ENCODE measurements at places on chromosomes 3 and 15.
A peak's percentile ranks its signal among the peaks of the same experiment; 100 is the strongest.

DNA sequence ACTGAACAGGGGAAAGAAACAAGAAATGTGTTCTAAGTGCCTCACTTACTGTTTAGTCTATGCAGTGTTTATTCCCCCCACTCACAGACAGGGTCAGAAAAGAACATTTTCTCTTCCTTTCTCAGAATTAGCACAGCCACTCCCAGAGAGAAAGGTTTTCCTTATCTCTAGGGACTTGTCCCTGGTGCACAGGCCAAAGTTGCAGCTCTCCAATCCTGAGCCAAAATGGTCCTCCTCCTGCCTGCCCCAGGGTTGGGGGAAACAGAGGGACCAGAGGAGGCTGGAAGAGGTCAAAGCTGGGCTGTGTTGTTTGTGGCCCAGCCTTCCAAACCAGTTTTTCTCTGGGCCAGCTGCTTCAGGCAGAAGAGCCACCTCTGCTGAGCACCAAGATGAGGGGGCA, 12.0 kb downstream of the RAB6B start:
- no peak for DNase-seq

DNA sequence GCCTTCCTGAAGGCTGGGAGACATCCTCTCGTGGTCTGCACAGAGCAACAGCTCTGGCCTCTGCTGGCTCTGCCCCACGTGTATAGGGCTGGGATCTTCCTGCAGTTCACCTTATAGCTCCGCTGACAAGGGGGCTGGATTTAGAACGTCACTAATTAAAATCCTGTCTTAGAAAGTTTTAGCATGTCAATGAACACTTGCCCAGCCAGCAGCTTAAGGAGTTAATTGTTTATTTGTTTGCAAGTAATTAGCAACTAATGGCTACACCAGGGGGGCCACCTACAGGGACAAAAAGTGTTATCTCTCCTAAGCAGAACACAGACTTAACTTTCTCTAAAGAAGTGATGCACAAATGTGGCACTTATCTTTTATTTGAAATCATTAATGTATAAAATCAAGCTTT, at the start of gene HESX1:
Gene HESX1, minus strand, starts transcription at position 84 of the 403 bp plus-strand sequence. Its CDS starts 60 bp downstream, at position 24.
- DNase-seq: no peak

DNA sequence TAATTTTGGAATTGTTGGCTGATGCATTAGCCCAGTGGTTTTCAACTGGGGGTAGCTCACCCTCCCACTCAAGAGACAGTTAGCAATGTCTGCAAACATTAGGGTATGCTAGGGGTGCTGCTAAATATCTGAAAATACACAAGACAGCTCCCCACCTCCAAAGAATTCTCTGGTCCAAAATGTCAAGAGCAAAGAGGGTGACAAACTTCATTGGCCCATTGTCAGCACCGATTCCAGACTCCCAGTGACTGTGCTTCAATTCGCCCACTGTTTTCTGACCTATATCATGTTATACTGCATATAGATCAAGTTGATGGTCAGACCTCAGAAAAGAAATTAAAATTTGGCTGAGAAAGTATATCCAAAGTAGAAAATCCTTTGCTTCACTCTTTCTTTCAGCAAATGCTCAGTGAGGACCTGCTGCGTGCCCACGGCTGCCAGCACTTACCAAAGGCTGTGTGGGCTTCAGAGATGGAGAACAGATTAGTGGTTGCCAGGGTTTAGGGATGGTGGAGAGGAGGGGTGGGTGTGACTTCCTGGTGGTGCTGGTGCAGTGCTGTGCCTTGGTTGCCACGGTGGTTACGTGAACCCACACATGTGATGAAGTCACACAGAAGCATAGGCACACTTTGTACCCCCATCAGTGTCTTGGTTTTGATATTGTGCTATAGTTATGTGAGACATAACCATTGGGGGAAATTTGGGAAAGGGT, 204.0 kb downstream of the PLCL2 start:
- DNase-seq: no peak

DNA sequence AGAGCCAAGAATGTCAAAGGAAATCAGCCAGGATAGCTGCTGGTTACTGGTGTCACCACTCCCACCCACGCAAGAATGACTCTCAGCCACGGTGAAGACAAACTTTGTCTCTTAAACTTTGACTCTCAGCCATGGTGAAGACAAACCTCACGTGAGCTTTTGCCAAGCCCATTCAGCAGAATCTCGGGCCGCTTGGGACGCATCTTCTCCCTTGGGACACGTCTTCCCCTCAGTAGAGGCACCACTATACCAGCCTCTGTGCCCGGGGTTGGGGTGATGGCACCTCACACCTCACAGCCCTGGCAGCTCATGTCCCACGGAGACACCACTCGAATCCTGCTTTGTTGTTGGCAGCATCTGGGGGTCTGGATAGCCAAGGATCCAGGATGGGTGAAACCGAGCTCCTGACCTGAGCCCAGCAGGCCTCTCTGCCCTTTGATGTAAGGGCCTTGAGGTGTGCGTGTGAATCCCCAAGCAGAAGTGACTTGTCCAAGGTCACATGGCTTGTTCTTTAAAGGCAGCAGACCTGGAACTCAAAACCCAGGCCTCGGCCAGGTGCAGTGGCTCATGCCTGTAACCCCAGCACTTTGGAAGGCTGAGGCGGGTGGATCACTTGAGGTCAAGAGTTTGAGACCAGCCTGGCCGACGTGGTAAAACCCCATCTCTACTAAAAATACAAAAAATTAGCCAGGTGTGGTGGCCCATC, 21.8 kb downstream of the RBPMS2 start:
- no peak for DNase-seq

GRCh38 chr3:141109751-141110150, 58.6 kb downstream of the SPSB4 start:
- peak; percentile 82 for DNase-seq

DNA sequence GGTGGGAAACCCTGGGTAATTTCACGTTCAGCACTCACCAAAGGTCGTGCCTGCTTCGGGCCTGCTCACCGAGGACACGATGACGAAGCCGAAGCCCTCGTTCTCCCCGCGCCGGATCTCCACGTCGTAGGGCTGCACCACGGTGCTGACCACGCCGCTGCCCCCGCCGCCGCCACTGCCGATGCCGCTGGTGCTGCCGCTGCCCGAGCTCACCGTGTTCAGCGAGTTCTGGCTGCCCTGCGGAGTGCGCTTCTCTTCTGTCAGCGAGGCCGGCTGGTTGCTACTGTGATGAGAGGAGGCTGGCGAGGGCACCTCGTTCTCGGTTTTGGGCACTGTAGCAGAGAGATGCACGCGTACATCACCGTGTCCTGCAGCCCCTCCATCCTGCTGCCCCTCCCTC, 659.5 kb downstream of the MAGI1 start:
- no peak for DNase-seq

DNA sequence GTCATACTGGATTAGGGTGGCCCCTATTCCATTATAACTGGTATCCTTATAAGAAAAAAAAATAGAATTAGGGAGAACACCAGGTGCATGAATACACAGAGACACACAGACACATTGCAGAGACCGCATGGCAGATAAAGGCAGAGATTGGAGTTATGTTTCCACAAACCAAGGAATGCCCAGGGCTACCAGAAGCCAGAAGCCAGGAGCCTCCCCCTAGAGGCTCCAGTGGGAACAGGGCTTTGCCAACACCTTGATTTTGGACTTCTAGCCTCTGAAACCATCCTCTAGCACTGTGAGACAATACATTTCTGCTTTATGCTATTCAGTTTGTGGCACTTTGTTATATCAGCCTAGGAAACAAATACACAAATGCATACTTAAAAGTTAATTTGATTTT, 10.4 kb downstream of the GOLM2 start:
- DNase-seq: no peak

GRCh38 chr3:55751730-55752129, 264.6 kb upstream of the WNT5A start:
- no peak for DNase-seq

GRCh38 chr3:149657926-149658743, at the start of gene WWTR1:
TSS of gene WWTR1 (minus strand) at chr3:149658025. CDS start at chr3:149657306, 719 bp downstream.
- DNase-seq: peak; percentile 55

DNA sequence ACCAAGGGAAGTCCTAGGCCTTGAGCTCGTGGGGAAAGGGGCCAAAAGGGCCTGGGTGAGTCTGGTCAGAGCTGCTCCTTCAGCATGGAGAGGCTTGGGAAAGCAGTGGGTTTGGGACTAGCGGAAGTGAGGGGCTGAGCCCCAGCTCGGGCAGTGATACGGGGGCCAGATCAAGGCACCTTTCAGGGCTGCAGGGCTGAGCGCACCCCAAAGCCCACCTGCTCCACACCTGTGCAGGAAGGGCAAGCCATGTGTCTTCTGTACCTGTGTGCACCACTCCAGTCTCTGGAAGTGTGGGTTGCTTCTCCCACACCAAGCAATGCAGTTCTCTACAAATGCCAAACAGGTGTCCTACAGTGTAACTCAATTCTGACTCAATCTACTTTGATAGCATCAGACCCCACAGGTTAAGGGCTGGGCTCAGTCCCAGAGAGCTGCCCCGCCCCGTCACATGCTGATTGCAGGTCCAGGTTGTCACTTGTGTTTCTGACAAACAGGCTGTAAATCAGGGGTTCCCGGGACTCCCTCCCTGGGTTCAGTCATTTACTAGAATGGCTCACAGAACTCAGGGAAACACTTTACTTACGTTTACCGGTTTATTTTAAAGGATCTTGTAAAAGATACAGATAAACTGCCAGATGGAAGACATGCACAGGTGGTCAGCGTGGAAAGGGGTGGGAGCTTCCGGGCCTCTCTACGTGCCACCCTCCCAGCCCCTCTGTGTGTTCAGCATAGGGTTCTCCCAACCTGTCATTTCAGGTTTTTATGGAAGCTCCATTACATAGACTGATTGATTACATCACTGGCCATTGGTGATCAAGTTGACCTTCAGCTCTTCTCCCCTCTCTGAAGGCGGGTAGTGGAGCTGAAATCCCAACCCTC, 28.8 kb upstream of the KLF13 start:
- DNase-seq: peak; percentile 69

DNA sequence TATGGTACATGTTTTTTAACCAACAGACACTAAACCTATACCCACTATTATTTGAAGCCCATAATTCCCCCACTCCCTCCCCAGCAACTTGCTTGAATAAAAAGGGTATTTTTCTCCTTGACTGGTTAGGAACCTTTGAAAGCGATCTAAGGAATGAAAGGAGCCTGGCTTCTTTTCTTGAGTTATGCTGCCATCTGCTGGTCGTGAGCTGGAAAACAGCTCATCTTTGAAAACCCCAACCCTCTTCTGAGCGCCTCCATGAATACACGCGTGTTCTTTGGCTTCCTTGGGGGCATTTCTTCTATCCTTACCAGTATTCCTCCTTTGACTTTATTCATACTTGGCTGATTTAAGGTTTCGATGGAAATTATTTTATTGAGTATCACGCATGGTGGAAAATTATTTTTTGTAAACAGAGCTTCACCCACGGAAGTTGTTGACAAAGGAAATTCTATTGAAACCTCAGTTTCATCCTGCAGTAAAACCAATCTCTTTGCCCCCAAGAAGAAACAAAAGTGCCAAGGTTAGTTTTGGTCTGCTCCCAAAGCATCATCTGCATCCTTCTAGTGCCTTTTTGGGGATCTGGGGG, 171.6 kb downstream of the SV2B start:
- no peak for DNase-seq

GRCh38 chr3:4208556-4208955, 94.6 kb upstream of the SETMAR start:
- no peak for DNase-seq

DNA sequence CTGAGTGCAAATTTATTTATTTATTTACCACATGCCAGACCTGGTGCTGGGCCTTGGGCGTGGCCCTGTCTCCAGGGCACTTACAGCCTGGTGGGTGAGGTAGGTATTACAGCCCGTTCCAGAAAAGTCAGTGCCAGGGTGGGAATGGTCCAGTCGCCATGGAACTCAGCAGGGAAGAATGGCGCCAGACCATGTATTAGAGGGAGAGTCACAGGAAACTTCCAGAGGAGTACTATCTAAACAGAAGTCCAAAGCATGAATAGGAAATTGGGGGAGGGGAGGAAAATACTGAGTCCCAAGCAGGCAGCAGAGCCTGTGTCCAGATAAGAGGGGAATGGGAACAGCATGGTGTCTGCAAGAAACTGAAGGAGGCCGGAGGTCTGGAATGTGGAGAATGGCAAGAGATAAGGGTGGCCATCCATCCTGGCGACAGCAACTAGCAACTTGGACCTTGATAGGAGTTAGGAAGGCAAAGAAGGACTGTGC, 27.0 kb downstream of the SH3BP5 start:
- no peak for DNase-seq

DNA sequence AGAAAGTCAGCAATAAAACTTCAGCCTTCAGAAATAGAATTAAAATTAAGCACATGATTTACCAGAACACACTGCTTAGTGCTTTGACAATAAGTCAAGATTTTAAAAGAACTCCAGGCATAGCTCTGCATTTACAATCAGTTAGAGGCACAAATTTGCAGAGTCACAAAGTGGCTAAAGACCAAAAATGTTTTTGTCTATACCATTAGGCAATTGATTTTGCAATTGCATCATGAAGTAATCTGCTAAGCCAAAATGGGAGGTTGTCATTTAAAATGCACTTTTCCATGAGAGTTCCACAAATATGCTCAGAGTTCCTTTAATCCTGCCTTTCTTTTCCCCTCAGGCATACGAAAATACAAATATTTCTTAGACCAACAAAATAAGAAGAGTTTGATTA, 10.1 kb upstream of the DCP1A start:
- no peak for DNase-seq

- no peak for DNase-seq
Measured at GRCh38 chr3:193614430-193614829, 21.4 kb downstream of the OPA1 start.

GRCh38 chr3:185797108-185797881, 27.5 kb downstream of the IGF2BP2 start:
- DNase-seq: no peak

- DNase-seq: no peak
Measured at GRCh38 chr15:64096668-64097384, 1.0 kb downstream of the SNX1 start.

GRCh38 chr15:41511331-41511898, 2.2 kb downstream of the LTK start:
- DNase-seq: no peak

DNA sequence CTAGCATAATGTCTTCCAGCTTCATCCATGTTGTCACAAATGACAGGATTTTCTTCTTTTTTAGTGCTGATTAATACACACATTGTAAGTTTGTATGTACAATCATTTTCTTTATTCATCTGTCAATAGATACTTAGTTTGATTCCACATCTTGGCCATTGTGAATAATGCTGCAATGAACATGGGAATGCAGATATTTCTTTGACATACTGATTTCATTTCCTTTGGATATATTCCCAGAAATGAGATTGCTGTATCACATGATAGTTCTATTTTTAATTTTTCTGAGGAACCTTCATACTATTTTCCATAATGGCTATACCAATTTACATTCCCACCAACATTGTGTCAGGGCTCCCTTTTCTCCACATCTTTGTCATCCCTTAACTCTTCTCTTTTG, 117.9 kb downstream of the MEIS2 start:
- DNase-seq: no peak

- DNase-seq: no peak
Measured at GRCh38 chr15:36898536-36899126, 201.7 kb downstream of the MEIS2 start.

DNA sequence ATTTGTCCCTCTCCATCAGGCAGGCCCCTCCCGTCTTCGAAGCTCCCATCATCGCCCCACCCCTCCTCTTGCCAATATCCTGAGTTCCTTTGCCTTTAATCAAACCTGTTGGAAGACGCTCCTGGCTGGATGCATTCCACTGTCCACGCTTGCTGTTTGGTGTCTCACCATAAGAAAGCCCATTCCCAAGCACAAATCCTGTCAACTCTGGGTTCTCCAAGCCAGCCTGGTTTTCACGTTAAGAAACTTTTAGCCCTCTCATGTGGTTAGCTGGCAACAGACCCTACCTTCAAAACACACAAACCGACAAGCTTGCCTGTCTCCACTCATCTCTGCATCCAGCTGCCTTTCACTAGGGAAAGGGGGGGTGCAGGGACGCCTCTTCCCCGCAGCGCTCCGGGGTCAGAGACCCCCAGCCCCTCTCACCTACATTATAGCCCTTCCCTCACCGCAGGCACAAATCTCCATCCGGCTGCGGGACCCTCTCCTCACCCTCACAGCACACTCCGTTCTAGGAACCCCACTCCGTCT, 1.1 kb downstream of the GORASP1 start:
- no peak for DNase-seq
